Endodermal cell (in vitro differentiated cells): ENCODE measurements at places on chromosomes 2 and 18.

DNA sequence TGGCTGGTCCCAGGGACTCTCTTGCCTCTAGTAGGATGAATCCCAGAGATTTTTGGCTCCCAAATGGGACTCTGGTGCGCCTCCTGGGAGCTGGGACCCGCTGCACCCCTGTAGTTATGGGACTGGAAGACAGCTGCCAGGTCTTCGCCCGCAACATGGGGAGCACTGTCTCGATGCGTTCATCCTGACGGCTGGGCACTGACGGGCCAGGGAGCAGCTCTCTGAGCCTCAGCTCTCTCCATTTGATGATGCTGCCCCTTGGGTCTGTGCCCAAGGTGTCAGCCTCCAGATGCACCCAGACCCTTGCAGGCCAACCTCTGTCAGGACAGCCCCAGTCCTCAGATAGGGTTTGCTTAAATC, 9.3 kb upstream of the ARMC9 start:
- DNase-seq: peak; percentile 45

GRCh38 chr2:47034973-47035609, 119.5 kb upstream of the MCFD2 start:
- peak; percentile 78 for DNase-seq

GRCh38 chr18:37305066-37305465, 260.5 kb downstream of the CELF4 start:
- DNase-seq: no peak

GRCh38 chr2:60525899-60526298, 27.6 kb downstream of the BCL11A start:
- no peak for DNase-seq

DNA sequence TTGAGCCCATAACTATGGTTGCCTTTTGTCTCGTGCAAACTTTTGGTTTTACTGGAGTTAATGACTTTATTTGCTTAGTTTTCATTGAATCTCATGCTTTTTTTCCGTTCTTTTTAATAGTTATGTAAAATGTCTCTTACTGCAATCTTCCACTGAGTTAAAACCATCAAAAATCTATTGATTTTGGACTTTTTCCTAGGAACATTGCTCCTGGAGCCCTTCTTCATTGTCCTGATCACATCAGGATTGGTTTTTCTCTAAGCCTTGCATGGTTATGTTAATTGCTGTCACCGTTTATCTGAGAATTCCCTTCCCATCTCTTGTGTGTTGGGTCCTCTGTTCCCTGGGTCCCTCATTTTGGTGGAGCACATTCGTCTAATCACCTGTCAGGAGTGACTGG, 125.5 kb downstream of the PARD3B start:
- DNase-seq: no peak

GRCh38 chr2:145687442-145688134, 1167.7 kb upstream of the ZEB2 start:
- peak; percentile 51 for DNase-seq

GRCh38 chr2:167771628-167772027, 475.8 kb downstream of the STK39 start:
- DNase-seq: no peak

DNA sequence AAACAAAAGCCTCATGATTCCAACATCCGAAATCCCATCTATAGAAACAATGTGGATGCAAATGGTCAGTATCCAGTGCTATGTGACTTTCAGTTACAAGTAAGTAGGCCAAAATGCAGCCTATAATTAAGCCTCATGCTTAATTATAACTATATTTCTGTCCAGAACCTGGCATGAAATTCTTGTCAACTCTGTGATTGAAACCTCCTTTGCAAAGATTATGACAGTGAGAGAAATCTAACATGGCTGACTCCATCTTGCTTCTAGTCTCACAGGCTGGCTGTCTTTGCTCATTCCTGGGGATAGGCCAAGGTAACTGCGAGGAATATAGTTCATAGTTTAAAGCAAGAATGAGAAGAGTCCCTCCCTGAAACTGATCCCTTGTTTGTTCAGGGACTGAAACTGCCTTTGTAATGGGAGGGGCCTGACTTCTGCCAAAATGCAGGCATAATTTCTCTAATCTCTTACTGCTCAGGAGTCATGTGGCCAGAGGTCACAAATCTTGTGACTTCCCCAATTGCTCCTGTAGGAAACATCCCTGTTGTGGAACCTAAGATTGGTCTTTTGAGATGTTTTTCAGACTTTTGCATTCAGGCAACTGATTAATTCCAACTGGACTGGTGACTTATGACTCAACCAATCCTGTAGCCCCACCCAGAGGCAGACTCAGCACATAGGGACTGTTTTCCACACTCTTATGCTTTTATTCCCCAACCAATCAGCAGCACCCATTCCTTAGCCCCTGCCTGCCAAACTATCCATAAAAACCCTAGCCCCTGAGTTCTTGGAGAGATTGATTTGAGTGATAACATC, 84.5 kb upstream of the TLK1 start:
- DNase-seq: no peak

DNA sequence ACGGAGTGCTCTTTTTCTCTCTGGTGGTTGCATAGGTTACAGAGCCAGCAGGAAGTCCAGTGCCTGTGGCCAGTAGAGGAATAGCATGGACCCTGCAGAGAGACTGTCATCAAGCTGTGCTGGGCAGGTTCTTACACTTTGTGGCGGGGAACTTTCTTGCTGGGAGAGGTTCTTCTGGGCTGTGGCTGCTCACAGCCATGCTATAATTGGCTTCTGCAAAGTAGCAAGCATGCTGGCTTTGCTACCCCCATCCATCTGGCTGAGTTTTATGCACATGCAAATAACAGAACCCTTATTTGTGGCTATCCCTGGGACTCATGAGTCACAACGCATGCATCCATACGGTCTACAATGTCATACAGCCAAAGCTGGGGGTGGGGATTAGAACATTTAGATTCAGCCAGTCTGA, 68.9 kb downstream of the PLCL1 start:
- DNase-seq: peak; percentile 80
